ENCODE measurements at places on chromosomes 1 and 21.
A peak's percentile ranks its signal among the peaks of the same experiment; 100 is the strongest.

DNA sequence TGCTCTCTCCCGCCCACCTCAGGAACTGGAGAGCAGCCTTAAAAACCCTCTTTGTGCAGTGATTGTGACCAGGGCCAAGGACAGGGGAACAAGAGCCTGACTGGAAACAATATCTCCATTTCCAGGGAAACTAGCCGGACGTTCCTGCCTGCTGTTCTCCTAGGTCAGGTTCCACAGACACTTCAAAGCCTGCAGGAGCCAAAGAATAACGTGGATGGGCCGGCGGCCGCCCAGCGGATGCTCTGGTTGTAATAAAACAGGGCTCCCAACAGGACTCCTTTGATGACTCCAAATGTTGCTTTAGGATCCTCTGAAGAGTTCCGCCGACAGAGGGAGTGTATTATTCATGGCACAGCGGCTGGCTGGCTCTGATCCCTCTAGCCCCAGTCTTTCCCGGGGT, 162.2 kb downstream of the PLXNA2 start:
- DNase-seq: no peak

DNA sequence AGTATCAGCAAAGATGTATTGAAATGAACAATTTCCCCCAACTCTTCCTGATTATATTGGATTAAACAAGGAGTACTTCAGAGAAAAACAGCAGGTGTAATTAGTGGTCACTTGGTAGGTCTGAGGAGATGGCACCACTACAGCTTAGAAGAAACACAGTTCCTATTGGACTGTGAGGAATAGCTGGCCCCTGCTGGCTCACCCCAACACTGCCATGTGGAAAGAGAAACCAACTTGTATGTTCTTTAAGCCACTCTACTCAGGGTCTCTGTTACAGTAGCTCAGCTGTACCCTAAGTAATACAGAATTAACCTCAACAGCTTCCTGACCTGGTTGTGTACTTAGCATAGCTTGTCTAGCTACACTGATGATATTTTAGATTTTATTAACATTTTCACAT, 26.5 kb upstream of the MTR start:
- no peak for DNase-seq

GRCh38 chr1:30706528-30706927, 16.9 kb downstream of the MATN1 start:
- DNase-seq: no peak

DNA sequence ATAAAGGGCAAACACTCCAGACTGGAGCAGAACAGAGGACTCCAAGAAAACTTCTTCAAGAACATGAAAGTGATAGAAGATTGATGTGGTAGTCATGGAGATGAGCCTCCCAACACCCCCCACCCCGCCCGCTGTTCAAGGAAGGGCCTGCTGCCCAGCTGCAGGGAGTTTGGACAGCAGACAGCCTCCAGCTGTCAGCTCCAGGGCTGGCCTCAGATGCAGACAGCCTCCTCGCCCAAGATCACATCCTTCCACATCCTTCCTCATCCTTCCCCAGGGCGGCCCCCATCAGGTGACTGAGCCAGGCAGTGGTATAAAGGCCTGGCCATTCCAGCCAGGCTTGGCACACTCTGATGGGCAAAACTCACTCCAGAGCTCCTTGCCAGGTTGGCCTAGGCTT, 24.6 kb downstream of the HMGN2 start:
- no peak for DNase-seq

DNA sequence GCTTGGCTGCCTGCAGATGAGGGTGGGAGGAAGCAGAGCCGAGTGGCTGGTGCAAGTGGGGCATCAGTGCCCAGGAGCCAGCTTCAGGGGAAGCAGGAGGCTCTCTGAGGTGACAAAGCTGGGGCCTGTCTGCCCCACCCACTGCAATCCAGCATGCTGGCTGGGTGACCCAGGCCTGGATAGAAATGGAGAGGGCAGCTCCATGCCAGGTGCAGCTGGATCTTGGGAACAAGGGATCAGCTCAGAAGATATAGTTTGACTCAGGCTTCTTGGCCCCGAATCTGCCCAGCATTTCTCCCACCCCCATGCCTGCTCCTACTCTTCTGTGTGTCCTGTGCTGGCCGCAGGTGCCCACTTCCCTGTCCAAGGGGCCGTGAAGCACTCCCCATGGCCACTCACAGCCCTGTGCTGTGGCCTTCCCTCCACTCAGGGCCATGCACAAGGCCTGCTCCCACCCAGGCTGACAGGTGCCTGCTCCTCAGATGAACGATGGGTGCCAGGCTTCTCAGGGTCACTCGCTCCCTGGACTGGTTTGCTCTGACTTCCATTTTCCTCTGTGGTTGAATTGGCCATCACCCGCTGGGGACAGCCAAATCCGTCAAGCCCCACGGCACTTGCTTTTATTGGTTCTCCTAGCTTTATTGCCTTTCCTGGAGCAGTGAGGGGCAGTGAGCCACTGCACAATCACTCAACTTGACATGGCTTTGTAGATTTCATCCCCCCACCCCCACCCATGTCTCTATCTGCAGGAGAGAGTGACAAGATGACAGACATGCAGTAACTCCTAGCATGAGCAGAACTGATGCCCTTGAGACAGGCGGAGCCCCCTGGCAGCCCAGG, 174.8 kb upstream of the VAMP3 start:
- no peak for DNase-seq

DNA sequence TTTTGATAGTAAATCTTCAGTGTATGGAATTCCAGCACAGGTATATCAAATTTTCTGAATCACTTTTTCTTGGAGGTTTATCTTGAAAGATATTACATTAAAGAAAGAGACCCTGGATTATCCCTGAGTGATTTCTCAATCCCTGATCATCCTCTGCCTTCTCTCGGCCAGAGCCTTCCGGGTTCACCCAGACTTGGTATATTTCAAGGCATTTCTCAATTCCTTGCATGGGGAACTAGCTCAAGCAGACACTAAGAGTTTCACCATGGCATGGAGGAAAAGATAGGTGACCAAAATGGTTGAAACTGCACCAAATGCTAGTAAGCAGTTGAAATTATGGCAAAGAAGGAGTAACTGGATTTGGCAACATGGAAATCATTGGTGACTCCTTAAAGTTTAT, 5.7 kb downstream of the VAMP4 start:
- DNase-seq: no peak

GRCh38 chr1:153833171-153833570, 58.0 kb downstream of the SLC27A3 start:
- DNase-seq: no peak

GRCh38 chr21:36579898-36580297, 100.0 kb upstream of the CLDN14 start:
- no peak for DNase-seq

DNA sequence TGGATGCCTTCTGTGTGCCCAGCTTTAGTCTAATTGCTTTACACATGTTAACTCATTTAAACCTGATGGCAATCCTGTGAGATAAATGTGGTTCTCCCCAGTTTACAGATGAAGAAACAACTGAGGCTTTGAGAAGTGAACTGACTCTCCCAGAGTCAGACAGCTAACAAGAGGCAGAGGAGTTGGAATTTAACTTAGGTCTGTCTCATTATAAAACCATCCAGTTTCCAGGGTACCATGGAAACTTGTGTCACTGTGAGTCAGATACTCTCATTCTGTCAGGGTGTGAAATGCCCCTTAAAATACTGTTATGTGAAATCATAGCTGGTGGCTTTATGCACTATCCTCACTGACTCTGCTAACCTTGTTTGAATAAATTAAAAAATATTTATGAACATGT, 206.6 kb downstream of the PBX1 start:
- no peak for DNase-seq

- DNase-seq: no peak
Observed at GRCh38 chr1:200410566-200410878, 686 bp upstream of the ZNF281 start.

GRCh38 chr1:172746091-172746949, 87.4 kb downstream of the FASLG start:
- DNase-seq: peak; percentile 14

DNA sequence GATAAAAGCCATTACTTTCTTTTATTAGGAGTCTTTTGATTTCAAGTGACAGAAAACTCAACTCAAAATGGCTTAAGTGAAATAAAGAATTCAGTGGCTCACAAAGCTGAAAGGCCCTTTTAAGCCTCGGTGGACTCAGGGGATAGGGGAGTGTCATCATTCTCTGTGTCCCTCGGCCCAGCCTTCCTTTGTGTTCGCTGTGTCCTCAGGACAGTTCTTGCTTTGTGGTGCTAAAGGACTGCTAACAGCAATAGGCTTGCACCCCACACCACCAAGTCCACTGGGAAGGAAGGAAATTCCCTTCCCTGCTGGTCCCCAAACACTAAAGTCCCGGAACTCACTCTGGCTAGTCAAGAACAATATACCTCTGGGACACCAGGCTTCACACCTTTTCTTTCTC, 129.2 kb downstream of the NTPCR start:
- DNase-seq: no peak

GRCh38 chr1:180859306-180859705, 53.4 kb upstream of the KIAA1614 start:
- DNase-seq: no peak

GRCh38 chr1:186843931-186844330, 15.2 kb downstream of the PLA2G4A start:
- no peak for DNase-seq

DNA sequence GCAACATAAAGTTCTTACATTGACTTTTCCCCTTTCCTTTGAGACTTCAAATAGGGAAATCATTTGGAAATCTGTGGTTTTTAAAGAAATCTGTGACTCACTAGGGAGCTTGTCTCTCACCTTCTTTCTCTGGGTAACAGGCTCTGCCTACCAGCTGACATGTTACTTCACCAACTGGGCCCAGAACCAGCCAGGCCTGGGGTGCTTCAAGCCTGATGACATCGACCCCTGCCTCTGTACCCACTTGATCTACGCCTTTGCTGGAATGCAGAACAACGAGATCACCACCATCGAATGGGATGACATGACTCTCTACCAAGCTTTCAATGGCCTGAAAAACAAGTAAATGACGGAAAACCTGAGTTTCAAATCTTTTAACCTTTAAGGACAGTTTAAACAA, 9.2 kb upstream of the CHIA start:
- no peak for DNase-seq

DNA sequence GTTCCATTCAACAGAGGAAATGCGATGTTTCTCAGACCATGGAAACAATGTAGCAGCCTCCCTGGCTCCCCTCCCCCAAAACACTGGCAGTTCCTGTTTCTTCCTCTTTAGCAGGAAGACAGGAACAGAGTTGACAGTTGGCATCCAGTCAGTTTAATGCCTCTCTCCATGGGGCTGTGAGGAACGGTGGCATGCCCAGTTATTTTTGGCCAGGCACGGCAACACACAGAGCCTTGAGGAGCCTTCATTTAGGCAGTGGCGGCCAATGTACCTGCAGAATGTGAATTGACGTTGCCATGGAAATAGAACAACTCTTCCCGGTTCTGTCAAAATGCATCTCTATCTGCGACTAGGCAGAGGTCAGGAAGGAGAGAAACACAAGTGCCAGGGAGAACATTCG, 330.6 kb downstream of the DSCAM start:
- DNase-seq: no peak

DNA sequence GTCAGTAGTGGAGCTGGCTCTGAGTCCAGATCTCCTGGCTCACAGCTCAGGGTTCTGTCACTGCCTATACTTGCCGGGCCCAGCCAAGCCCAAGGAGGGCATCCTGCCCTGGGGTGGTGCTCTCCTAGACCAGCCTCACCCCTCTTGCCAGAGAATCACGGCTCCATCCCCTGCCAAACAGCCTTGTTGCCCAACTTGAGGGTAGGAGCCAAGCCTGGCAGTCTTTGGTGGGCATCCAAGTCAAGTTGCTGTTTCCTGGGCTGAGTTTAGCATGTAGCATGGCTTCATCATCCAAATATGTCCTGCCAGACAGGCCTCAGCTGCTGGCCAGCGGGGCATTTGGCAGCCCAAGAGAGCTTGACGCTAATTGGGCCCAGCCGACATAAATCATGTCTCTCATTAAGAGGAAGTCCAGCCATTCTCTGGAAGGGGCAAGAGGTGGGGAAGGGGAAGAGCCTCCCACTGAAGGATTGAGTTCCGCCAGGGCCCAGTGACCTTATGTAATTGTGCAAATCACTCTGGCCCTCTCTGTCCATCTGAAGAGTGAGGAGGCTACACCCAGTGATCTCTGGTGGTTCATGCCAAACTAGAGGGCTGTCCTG, 22.6 kb upstream of the TRABD2B start:
- no peak for DNase-seq

DNA sequence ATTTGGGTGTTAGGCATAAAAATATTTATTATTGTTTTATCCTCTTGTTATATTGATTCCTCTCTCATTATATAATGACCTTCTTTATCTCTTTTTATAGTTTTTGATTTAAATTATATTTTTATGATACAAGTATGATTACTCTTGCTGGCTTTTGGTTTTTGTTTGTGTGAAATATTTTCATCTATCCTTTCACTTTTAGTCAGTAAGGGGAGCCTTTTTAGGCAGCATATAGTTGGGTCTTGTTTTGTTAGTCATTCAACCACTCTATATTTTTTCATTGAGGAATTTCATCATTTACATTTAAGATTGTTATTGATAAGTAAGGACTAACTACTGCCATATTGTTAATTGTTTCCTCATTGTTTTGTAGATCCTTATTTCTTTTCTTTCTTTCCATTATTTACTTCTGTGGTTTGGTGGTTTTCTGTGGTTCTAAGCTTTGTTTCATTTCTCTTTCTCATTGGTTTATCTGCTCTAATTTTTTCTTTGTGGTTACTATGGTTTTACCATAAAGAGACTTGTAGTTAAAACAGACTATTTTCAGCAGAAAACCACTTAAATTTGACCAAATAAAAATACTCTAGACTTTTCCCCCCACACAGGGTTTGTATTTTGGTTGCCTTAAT, 593.1 kb downstream of the NUF2 start:
- DNase-seq: no peak
